ENCODE measurements at places on chromosomes 11 and 22.

DNA sequence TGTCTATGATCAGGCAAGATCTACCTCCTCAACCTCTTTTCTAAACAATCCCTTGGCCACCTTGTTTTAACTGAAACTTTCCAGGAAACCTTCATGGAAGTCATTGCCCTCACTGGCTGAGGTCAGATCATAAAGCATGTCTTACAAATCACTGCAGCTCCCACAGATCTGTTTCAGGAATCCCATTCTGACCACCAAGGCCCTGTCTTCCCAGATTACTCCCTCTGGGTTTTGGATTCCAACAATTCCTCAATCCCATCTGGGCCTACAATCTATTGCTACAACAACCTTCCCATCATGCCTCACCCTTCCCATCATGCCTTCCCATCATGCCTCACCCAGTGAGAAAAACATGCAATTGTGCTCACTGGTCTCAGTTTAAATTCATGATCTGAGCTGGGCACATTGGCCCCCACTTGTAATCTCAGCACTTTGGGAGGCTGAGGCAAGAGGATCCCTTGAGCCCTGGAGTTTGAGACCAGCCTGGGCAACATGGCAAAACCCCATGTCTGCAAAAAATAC lies 15.9 kb downstream of the ADAMTS15 start:
- DNase-seq: no peak

- no peak for DNase-seq
Measured at GRCh38 chr11:134469627-134470026, 57.6 kb upstream of the B3GAT1 start.

- DNase-seq: no peak
Measured at GRCh38 chr11:42502151-42502550, 809.6 kb upstream of the API5 start.

GRCh38 chr11:35611741-35612140 lies 6.5 kb upstream of the FJX1 start:
- no peak for DNase-seq

All from PC-9 (cell line).